ENCODE measurements at places on chromosomes 7 and 10.
A peak's percentile ranks its signal among the peaks of the same experiment; 100 is the strongest.

- peaks cover 63% of the 10 kb centered on the region for H3K27me3 ChIP-seq
- H3K36me3 ChIP-seq, result peaks cover 5% of the 10 kb centered on the region
- H3K4me3 ChIP-seq, result no peak overlapping the region
- DNase-seq, result no peak
Observed at GRCh38 chr10:17353568-17354300, 100.7 kb downstream of the ST8SIA6 start.

DNA sequence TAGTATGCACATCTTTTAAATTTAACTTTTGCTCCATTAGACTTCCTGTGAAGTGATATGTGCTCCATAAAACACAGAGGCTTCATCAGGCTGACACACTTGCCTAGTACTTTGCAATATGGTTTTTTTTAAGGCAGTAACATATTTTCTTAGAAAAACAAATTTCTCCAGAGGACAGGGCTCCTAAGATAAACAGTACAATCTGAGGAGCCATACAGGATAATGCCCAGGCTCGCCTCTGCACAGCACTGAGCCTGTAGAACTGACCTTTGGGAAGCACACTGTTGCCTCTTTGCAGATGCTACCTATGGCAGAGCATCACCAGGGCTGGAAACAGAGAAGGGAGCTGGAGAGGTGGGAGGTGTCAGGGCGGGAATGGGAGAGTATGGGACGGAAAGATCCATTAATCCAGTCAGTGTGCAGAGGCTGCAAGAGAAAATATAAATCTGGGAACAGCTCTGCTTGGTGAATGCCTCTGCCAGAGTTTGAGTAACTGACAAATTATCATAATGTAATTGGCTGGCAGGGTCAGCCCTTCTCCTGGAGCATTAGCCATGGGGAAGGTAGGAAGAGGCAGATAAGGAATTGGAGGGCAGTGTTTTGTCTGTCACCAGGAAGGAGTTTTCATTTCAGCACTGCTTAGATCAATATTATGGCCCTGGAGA lies 132.3 kb downstream of the CREB5 start:
- no peaks in the 10 kb centered on the region for H3K36me3 ChIP-seq
- no peak overlapping the region for H3K27ac ChIP-seq
- DNase-seq, result no peak
- H3K4me3 ChIP-seq, result no peak overlapping the region
- H3K4me1 ChIP-seq, result no peaks in the 10 kb centered on the region
- peaks cover 26% of the 10 kb centered on the region for H3K27me3 ChIP-seq

- H3K4me1 ChIP-seq, result peaks cover 11% of the 10 kb centered on the region
- H3K36me3 ChIP-seq, result no peaks in the 10 kb centered on the region
- no peak overlapping the region for H3K4me3 ChIP-seq
- H3K27me3 ChIP-seq, result peaks cover 14% of the 10 kb centered on the region
- no peak for DNase-seq
- H3K27ac ChIP-seq, result peak overlapping the region; percentile 45
Observed at GRCh38 chr7:36312064-36312914, 77.4 kb upstream of the ANLN start.

GRCh38 chr7:93902777-93903423 lies 3.5 kb upstream of the GNGT1 start:
- H3K36me3 ChIP-seq, result no peaks in the 10 kb centered on the region
- no peaks in the 10 kb centered on the region for H3K4me1 ChIP-seq
- no peak overlapping the region for H3K4me3 ChIP-seq
- DNase-seq, result no peak

- no peaks in the 10 kb centered on the region for H3K4me1 ChIP-seq
- H3K36me3 ChIP-seq, result peaks cover 16% of the 10 kb centered on the region
- H3K27ac ChIP-seq, result no peak overlapping the region
- H3K4me3 ChIP-seq, result no peak overlapping the region
- H3K27me3 ChIP-seq, result peaks cover 100% of the 10 kb centered on the region
Observed at GRCh38 chr10:100755821-100756220, 10.4 kb downstream of the PAX2 start.

DNA sequence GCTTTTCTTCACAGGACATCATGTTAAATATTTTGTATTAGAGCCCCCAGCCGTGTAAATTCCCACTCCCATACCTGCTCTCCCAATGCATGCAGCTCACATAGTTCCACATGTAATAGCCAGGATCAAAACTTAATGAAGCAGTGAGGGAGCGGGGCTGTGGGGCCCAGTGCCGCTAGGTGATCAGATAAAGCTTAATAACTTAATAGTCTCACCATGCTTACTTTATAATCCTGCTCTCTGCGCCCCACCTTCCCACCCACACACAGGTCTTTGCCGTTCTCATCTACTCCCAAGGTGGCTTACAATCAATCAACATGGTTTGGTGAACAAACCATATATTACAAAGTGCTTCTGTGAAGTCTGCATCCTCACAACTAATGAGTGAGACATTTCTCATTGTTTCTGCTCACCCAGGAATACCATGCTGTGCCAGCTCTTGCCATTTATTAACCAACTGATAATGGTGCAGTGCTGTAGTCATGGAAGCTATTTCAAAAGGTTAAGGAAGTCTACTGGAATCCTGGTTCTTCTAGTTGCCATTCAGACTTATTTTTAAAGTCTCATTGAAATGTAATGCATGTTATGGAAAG lies 156.4 kb downstream of the CTTNBP2 start:
- peaks cover 9% of the 10 kb centered on the region for H3K27me3 ChIP-seq
- no peaks in the 10 kb centered on the region for H3K36me3 ChIP-seq
- H3K4me3 ChIP-seq, result no peak overlapping the region
- no peak for DNase-seq

- no peak for DNase-seq
- peaks cover 49% of the 10 kb centered on the region for H3K27me3 ChIP-seq
- no peak overlapping the region for H3K27ac ChIP-seq
Observed at GRCh38 chr7:43328785-43329380, 216.4 kb downstream of the HECW1 start.

DNA sequence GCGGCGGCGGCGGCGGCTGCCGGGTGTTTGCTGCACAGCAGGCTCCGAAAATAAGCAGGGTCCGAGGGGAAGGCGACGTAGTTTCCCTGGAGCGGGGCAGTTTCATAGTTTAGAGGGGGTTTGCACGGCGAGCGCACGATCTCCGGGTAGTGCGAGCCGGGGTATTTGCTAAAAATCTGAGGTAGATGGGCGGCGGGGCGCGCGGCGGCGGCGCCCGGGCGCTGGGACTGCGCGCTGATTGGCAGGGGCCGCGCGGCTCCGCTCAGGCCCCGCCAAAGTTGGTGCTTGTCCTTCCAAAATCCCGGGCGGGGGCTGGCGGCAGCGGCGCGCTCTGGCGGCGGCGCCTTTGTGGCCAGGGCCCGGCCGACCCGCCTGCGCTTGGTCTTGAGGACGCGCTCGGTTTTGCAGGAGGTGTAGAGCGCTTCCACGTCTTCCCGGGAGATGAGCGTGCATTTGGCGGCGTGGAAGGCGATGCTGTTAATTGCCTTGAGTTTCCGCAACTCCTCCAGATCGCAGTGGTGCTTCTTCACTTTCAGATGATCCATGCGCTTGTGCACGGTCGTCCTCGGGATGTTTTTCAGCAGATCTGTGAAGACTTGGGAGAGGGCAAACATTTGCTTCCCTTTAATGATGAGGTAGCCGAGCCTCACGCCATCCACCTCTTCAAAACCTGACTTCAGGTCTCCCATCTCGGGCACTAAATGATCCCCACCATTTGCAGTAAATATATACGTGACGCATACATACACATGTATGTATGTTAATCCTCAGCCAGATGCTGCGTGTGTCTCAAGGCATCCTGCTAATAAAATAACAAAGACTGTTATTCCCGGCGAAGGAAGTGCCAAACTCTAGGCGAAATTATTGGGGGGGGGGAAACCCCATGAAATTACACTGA lies 8.1 kb downstream of the SKIDA1 start:
- peak; percentile 27 for DNase-seq
- H3K4me3 ChIP-seq, result peak overlapping the region; percentile 88
- peak overlapping the region; percentile 90 for H3K27ac ChIP-seq
- H3K36me3 ChIP-seq, result peaks cover 5% of the 10 kb centered on the region
- H3K4me1 ChIP-seq, result peaks cover 28% of the 10 kb centered on the region

- H3K4me1 ChIP-seq, result peaks cover 9% of the 10 kb centered on the region
- H3K27ac ChIP-seq, result no peak overlapping the region
- H3K4me3 ChIP-seq, result no peak overlapping the region
- no peaks in the 10 kb centered on the region for H3K36me3 ChIP-seq
- DNase-seq, result no peak
Observed at GRCh38 chr7:102012941-102013461, 195.6 kb downstream of the CUX1 start.

- peaks cover 59% of the 10 kb centered on the region for H3K4me1 ChIP-seq
- H3K36me3 ChIP-seq, result no peaks in the 10 kb centered on the region
- no peak overlapping the region for H3K4me3 ChIP-seq
Observed at GRCh38 chr10:12501324-12501723, 152.0 kb downstream of the CAMK1D start.

GRCh38 chr7:19369806-19370205 lies 224.6 kb upstream of the FERD3L start:
- no peak overlapping the region for H3K27ac ChIP-seq
- H3K4me1 ChIP-seq, result no peaks in the 10 kb centered on the region
- no peaks in the 10 kb centered on the region for H3K36me3 ChIP-seq
- DNase-seq, result no peak
- H3K4me3 ChIP-seq, result no peak overlapping the region

- DNase-seq, result no peak
- H3K36me3 ChIP-seq, result peaks cover 4% of the 10 kb centered on the region
- no peaks in the 10 kb centered on the region for H3K4me1 ChIP-seq
- no peak overlapping the region for H3K4me3 ChIP-seq
Observed at GRCh38 chr10:122648599-122649428, 50.8 kb downstream of the C10orf120 start.

GRCh38 chr10:26887611-26888215 lies 27.0 kb upstream of the ABI1 start:
- no peak overlapping the region for H3K4me3 ChIP-seq
- H3K27me3 ChIP-seq, result peaks cover 17% of the 10 kb centered on the region
- H3K27ac ChIP-seq, result no peak overlapping the region
- DNase-seq, result no peak

DNA sequence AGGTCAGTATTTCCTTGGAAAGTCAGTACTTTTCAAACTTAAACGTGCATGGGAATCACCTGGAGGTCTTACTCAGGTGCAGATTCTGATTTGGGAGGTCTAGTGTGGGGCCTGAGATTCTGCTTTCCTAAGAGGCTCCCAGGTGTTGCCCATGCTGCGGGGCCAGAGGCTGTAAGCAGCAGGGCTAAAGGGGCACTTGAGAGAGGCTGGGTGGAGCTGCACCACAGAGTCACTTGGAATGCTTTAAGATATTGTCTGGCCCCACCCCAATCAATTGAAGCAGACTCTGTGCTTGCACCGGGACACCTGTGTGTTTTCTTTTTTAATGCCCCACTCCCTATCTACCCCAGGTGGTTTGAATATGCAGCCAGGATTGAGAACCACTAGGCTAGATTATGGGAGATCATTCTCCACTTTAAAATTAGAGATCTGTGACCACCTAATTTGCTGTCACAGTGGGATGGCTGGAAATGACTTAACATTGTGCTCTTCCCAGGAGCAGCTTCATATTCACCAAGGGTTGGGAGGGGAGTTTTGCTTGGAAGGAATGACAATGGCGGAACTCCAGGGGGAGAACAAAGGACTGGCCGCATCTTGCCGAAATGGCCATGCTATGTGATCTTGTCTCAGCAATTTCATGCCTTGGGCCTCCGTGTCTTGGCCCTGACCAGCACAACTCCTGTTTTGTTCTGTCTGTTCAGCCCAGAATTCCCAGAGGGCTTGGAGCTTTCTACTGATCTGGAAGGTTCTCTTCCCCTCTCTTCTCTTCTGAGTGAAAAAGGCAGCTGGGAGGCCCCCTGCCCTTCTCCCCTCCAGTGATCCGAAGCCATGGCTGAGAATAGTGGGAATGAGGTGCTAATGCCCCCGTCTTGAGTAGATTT lies 80.2 kb downstream of the FAM241B start:
- peaks cover 62% of the 10 kb centered on the region for H3K27me3 ChIP-seq
- H3K27ac ChIP-seq, result no peak overlapping the region
- no peak for DNase-seq
- no peaks in the 10 kb centered on the region for H3K4me1 ChIP-seq
- peaks cover 6% of the 10 kb centered on the region for H3K36me3 ChIP-seq

- DNase-seq, result no peak
- H3K27me3 ChIP-seq, result no peaks in the 10 kb centered on the region
- H3K27ac ChIP-seq, result no peak overlapping the region
- no peak overlapping the region for H3K4me3 ChIP-seq
- H3K36me3 ChIP-seq, result peaks cover 5% of the 10 kb centered on the region
Observed at GRCh38 chr7:2967253-2967652, 76.4 kb downstream of the CARD11 start.

GRCh38 chr7:106740806-106741205 lies 79.8 kb upstream of the CCDC71L start:
- H3K36me3 ChIP-seq, result no peaks in the 10 kb centered on the region
- no peaks in the 10 kb centered on the region for H3K27me3 ChIP-seq
- DNase-seq, result no peak
- no peak overlapping the region for H3K27ac ChIP-seq
- H3K4me1 ChIP-seq, result peaks cover 12% of the 10 kb centered on the region
- H3K4me3 ChIP-seq, result no peak overlapping the region

GRCh38 chr10:131318291-131318690 lies 6.8 kb upstream of the TCERG1L start:
- no peaks in the 10 kb centered on the region for H3K36me3 ChIP-seq
- DNase-seq, result no peak
- no peaks in the 10 kb centered on the region for H3K4me1 ChIP-seq
- H3K4me3 ChIP-seq, result no peak overlapping the region
- H3K27ac ChIP-seq, result no peak overlapping the region
- peaks cover 67% of the 10 kb centered on the region for H3K27me3 ChIP-seq

DNA sequence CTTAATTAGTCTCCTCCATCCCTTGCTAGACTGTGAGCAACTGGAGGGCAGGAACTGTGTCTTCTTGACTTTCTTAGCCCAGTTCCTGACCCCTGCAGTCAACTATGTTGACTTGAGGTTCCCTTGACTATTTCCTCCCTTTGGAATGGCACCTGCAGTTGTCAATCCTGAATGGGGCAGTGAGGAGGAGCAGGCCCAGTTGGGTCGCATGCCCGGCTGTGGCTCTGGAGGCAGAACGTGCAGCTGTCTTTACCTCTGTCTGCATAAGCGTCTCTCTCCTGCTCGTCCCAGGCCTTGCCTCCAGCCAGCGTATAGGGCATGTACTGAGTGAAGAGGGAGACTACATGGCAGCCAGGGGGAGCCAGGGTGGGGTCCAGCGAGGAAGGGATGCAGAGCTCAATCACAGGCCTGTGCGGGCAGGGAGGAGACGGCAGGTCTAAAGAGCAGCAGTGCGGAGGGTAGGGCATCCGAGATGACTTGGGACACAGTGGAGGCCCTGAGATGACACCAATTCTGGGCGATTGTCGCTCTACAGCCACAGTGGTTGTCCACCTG lies 26.8 kb downstream of the PYROXD2 start:
- no peak overlapping the region for H3K4me3 ChIP-seq
- peaks cover 8% of the 10 kb centered on the region for H3K36me3 ChIP-seq
- no peak overlapping the region for H3K27ac ChIP-seq
- peaks cover 33% of the 10 kb centered on the region for H3K4me1 ChIP-seq
- no peaks in the 10 kb centered on the region for H3K27me3 ChIP-seq

DNA sequence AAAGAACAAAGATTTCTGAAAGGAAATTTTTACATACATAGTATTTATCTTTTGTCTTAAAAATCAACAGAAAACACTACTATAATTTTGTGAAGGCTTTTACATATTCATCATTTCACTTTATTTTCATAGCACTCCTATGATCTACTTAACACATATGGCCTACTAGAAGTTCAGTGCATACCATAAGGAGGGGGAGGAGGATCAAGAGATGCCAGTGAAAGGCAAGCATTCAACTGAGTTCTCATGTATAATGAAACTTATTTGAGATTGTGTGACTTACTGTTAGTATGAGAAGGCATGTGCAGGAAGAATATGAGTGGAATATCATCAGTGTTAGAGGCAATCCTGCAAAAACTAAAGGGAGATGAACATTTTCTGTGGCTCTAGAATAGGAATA lies 10.6 kb downstream of the BRAF start:
- H3K27ac ChIP-seq, result peak overlapping the region; percentile 19
- DNase-seq, result no peak
- H3K4me1 ChIP-seq, result peaks cover 41% of the 10 kb centered on the region
- H3K27me3 ChIP-seq, result no peaks in the 10 kb centered on the region
- peaks cover 3% of the 10 kb centered on the region for H3K36me3 ChIP-seq
